Right renal pelvis (tissue), 4 donors: ENCODE measurements at places on chromosomes 7 and 10.

- no peak for DNase-seq
These were observed 3.4 kb downstream of the DNMBP start for GRCh38 chr10:100006243-100006886.

GRCh38 chr10:77393821-77394501 is 243.6 kb downstream of the KCNMA1 start:
- no peak for DNase-seq

DNA sequence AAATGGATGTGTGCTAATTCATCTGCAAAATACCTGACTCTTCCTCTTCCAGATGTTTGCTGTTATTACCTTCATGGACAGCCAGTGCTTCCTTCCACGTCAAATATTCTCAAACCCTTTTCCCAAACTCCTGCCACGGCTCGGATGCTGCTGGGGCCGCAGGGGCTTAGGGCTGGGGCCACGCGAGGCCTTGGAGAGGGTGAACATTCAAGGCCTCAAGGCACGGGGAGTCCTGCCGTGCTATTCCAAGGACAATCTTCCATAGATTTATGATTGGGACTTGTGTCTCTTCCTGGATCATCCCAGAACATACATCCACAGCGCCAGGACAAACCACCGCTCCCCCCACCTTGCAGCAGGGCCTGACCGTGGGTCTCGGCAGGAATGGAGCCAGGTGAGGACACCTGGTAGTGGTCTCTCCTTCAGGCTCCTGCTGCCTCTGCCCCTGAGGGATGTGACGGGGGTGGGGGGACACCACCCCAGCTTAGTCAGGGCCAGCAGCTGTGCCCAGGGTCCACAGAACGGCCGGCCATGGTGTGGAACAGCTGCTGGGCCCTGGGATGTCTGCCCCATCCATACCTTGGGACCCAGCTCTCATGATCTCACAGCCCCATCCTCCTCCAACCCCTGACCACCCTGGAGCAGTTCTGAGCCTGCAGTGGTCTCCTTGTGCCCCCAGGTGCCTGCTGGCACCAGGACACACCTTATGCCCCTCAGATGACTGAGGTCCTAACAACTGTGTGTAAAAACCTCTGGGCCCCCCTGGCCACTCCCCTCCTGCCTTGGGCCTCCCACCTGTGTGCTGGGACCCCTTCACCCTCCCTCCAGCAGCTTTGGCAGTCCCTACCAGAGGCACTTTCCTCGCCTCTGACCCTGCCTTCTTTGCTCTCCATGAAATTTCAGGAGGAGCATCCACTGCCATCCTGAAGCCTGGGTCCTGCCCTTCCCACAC is 16.7 kb downstream of the VIPR2 start:
- DNase-seq = no peak

DNA sequence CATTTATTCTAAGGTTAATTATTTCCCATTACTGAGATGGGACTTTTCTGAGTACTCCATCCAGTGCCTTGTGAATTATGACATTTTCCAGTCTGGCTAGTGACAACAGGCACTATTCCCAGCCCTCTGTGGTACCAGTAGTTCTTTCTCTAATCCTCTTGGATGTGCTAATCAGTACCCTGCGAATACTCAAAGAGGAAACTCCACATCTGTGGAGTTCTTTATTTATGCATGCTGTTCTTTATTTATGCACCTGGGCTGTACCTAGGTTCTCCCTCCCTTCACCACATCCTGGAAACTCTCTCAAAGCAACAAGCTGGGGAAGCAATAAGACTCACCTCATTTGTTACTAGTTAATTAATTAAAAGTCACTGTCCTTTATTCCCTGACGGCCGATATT is 83.5 kb downstream of the TSPAN12 start:
- DNase-seq = no peak

GRCh38 chr10:112756235-112756527 is 193.9 kb upstream of the TCF7L2 start:
- no peak for DNase-seq

GRCh38 chr10:3787016-3787400 is 2.0 kb upstream of the KLF6 start:
- no peak for DNase-seq

DNA sequence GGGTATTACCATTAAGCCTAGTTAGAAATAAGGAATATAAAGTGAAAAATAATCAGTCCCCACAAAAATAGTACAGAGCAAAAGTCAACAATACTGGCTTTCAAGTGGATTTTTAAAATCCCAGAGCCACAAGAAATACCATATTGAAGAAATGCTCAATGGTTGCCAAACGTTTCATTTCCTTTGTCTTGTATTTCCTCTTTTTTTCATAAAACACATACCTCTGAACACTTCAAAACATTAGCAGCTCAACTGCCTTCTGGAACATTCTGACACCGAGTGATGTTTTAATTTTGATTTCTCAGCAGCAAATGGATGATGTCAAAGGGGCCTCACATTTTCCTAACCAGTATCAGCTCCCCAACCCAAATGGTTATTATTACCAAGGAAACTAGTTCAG is 10.5 kb downstream of the NOD1 start:
- no peak for DNase-seq

DNA sequence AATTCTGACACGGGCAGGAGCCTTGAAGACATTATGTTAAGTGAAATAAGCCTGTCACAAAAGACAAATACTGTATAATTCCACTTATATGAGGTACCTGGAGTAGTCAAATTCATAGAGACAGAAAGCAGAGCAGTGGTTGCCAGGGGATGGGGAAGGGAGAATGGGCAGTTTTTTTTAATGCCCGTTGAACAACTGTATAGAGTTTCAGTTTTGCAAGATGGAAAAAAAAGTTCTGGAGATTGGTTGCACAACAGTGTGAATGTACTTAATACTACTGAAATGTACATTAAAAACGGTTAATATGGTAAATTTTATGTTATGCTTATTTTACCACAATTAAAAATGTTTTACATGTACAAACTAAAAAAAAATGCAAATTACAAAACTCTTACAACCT is 63.6 kb upstream of the EFCAB10 start:
- no peak for DNase-seq
